ENCODE measurements at places on chromosomes 13 and 19.

GRCh38 chr19:5997371-5997770, 19.4 kb upstream of the RANBP3 start:
- DNase-seq: no peak

DNA sequence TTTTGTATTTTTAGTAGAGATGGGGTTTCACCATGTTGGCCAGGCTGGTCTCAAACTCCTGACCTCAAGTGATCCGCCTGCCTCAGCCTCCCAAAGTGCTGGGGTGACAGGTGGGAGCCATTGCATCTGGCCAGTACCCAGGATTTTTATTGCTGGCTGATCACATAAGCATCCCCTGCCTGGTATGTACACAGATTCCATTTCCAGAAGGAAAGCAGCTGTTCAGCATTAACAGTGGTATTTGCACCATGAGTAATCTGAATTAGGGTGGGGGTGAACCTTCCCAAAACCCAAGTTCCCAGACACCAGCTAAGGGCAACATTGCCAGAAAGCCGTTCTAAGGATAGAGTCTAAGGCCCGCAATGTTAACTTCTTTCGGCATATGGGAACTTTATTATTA, 7.3 kb downstream of the ZNF555 start:
- DNase-seq: no peak

DNA sequence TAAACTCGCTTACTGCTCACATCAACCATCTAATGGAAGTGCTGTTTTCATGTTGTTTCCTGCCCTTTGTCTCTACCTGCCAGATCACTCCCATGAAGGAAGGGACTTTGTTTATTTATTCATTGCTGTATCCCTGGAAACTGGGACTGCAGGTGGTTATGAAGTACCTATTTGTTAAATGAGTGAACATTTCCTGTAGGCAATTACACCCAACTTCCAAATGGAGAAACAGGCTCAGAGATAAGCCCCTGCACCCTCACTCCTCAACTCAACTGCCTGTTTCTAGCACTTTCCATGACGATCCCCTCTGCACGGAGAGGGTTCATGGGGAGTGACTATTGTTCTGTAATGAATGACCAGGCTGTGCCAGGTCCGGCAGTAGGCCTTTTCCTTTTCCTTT, 1.9 kb upstream of the SELENOW start:
- DNase-seq: no peak

- DNase-seq: no peak
These were observed 16.8 kb upstream of the SLC35E1 start for GRCh38 chr19:16588824-16589577.

DNA sequence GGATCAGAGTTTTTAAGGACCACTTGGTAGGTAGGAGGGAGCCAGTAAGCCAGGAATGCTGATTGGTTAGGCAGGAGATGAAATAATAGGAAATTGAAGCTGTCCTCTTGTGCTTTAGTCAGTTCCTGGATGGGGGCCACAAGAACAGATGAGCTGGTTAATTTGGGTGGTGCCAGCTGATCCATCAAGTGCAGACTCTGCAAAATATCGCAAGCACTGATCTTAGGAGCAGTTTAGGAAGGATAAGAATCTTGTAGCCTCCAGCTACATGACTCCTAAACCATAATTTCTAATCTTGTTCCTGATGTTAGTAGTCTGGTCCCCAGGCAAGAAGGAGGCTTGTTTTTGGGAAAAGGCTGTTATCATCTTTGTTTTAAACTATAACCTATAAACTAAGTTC, 117.9 kb upstream of the GPR12 start:
- no peak for DNase-seq

GRCh38 chr13:76965759-76966421, 17.6 kb downstream of the ACOD1 start:
- no peak for DNase-seq

DNA sequence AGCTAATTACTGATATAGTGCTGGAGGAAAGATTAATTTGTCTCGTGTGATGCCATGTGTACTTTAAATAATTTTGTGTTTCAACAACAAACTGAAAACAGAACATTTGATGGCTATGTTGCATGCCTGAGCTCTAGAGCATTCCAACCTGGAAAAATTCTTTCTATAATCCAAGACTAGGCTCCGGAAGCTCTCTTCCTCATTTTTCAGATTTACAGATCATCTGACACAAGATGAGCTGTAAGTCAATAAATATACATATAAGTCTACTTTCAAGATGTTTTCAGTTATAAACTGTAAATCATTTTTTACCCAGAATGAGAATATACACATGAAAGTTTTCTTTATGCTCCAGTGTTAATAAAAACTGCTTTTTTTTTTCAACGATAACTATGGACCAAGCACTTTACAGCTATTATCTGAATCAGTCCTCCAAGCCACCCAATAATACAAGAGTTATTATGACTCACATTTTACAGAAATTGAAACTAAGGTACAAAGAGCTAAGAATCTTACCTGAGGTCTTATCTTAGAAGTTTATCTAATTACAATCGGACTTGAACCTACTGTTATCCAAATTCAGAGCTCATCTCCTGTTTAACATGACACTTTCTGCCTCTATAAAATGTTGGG, 6.4 kb upstream of the FOXO1 start:
- DNase-seq: no peak

- DNase-seq: no peak
These were observed 15.3 kb downstream of the RFXAP start for GRCh38 chr13:36834299-36834698.

GRCh38 chr13:41007744-41008128, 11.4 kb downstream of the ELF1 start:
- DNase-seq: peak; percentile 36

DNA sequence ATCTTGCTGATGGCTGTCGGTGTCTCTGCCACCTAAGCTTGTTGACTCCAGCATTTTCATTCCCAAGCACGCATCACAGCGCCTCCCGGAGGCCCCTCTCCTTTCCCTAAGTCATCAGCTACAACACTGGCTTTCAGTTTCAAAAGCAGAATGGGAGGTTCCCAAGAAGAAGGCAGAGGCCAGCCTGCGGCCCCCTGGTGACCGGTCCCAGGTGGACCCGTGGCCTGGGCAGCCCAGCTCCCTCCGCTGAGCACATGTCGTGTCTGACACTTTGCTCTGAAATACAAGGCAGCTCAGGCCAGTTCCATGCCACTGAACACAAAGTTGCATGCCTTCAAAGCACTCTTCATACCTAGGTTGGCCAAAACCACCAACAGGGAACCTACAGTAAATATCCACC, 8.5 kb downstream of the MLLT1 start:
- DNase-seq: no peak

DNA sequence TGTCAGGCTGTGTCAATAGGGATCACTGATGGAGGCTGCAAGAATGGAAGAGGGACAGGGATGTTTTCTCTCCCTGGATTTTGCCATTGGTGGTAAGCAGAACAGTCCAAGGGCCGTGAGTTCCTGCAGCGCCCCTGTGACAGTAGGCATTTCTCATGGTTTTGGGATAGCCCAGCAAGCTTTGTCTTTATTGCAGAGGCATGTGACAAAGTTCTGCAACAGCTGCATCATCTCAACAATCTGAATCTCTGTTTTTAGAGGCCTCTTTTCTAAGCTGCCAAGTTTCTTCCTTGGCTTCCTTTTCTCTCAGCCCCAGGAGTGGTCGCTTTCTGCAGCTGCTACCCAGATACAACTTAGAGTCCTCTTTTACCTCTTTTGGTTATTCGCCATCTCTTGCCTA, 95.7 kb upstream of the TSHZ3 start:
- no peak for DNase-seq

GRCh38 chr19:48608798-48609263, 2.3 kb downstream of the SPACA4 start:
- peak; percentile 69 for DNase-seq

GRCh38 chr19:17753976-17754375, 2.7 kb downstream of the FCHO1 start:
- DNase-seq: no peak

DNA sequence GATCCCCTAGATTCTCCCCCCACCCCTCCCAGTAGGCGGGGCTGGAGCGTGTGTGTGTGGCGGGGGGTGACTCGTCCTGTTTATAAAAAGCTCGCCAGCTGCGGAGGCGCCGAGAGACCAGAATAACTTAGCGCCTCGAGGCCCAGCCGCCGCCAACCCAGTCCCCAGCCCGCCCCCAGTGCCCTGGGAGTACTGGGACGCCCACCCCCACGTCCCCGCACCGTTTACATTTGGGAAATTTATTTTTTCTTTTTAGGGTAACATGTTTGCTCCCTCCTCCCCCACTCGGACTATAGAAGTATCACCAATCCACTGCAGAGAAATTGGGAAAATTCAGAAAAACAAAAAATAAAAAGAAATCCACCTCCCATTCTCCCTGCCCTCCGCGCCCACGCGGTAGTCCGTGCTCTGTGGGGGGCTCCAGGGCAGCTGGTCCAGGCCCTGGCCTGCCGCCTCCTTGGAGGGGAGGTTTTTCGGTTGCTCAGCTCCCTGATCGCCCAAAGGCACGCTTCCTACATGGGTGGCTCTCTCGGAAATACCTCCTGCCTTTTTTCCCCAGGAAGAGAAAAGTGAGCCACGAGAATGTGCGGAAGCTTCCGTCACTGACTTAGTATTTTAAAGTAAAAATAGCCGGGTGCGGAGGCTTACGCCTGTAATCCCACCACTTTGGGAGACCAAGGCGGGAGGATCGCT, 1.5 kb upstream of the RAB3A start:
- DNase-seq: peak; percentile 77

- DNase-seq: no peak
These were observed 25.6 kb upstream of the RNF17 start for GRCh38 chr13:24738366-24738847.

- no peak for DNase-seq
These were observed 1759.1 kb downstream of the OLFM4 start for GRCh38 chr13:54787754-54788153.

DNA sequence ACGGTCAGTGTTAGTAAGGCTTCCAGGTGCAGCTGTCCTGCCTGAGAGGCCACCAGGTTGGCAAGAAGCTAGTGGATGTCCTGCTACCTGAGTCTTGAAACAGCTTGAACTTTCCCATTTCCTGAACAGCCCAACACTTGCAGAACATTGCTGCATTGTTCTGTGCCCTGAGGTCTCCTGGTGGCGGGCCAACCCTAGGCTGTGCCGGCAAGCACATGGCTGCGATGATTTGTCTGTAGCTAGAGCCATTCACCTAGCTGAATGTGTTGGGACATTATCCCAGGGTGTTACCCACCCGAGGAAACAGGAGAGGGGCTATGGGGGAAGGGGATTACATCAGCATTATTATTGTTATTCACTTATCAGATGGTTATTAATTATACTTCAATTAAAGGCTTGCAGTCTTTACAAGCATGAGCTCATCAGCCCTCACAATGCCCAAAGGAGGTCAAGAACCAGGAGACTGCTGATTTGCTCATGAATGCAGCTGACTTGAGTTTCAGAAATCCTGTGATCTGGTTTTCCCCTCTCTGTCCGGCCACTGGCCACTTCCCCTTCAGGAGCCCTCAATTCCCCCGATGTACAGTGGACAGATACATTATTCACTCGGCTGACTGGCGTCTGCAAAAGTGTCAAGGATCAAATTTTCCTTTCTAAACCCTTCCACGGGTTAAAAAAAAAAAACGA, 187.6 kb upstream of the TSC22D1 start:
- no peak for DNase-seq

DNA sequence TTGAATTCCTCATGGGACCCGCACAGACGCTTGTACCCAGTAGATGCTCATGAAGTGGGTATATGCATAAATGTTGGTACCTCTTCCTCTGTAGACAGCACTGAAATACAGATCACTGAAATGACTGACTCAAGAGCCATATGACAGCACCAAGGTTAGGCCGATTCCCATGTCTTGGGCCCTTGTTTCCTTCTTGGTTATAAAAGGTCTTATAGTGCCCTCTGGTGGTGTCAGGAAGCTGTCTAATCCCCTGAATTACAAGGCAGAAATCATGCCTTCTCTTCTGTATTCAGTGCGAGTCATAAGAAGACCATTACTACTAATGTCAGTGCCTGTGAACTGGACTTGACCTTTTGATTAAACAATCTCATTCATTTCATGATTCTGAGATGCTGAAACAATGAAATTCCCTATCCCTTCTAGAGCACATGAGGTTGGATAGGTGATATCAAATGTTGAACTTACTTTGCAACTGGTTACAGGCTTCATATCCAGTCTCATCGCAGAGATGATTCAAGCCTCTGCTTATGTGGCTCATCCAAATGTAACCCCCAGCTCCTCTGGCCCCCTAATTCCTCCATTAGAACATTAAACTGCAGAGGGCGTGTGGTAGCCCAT, 59.7 kb downstream of the SPATA13 start:
- peak; percentile 57 for DNase-seq

DNA sequence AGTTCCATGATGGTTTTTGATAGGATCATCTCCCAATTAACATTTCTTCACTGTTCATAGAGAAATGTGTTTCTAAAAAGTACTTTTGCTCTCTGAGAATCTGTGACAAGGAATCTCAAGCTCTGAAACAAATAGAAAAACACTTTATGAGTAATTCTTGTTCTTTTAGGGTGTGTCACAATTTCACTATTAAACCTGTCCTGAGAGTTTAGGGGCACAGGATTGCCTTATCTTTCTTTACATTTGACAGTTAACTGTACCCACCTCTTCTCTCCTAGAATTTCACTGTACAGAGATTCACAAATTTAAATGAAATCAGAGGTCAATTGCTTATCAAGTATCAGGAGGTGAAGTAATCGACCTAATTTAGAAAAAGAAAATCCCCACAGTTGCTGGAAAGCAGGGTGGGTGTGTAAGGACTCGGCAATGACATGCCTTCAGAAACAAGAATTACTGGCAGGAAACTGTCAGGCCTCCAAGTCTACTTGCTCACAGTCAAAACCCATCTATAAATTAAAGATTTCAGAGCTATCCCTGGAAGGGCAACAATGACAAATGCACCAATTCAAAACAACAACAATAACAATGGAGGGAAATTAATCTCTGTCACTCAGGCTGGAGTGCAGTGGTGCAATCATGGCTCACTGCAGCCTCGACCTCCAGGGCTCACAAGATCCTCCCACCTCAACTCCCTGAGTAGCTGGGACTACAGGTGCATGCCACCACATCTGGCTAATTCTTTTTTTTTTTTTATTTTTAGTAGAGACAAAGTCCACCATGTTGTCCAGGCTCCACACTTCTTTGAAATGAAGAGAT, 250.2 kb downstream of the ABCC4 start:
- DNase-seq: no peak

GRCh38 chr19:33385956-33386355, 12.4 kb downstream of the CEBPG start:
- DNase-seq: no peak

- peak; percentile 89 for DNase-seq
These were observed at the start of gene ZNF586 for GRCh38 chr19:57769345-57770131. ZNF586 (plus strand) TSS chr19:57769676; CDS start chr19:57769843, 167 bp downstream.

GRCh38 chr19:7982651-7983099, 22.8 kb downstream of the ELAVL1 start:
- DNase-seq: no peak

DNA sequence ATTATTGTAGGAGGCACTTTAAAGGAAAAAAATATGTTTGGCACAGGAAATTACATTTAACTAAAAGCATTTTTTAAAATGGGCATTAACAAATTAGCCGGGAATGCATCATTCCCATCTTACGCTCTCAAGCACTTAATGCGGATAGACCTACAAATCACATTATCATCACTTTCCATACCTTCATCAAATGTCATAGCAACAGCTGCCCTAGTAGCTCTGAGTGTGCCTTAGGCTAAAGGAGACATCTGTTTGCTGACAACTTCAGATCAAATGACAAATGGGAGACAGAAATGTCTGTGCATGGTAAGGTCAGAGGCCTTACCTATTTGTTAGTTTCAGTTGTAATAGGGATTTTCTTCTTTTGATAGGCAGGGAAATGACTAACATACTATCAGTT, 773.2 kb upstream of the SLC10A2 start:
- DNase-seq: no peak

Measured in CD4-positive, alpha-beta T cell treated with Interleukin-15 for 1 hour (primary cell).